ENCODE measurements at places on chromosomes 11 and 22. TPM values are rescaled to one million over a fixed set of nuclear protein-coding genes. Genes with fewer than 3 reads are reported as not detected.

NCAM1 gene
- 0.28 TPM for total RNA-seq

KCNC1 gene
- total RNA-seq = not detected

NPTXR gene
- total RNA-seq = 0.46 TPM

SYNGR1 gene
- total RNA-seq = 19.5 TPM

GPHA2 gene
- total RNA-seq = not detected

CARD18 gene
- total RNA-seq = not detected

OR10A6 gene
- total RNA-seq = not detected

APBB1 gene
- 45.8 TPM for total RNA-seq

PNPLA3 gene
- 4.5 TPM for total RNA-seq

MTA2 gene
- 110 TPM for total RNA-seq

GP1BB gene
- total RNA-seq = 1.00 TPM

TIGD3 gene
- 0.14 TPM for total RNA-seq

CLMP gene
- 150 TPM for total RNA-seq

ZNRD2 gene
- total RNA-seq = 32.6 TPM

MRGPRF gene
- total RNA-seq = 29.9 TPM

RAB1B gene
- 47.9 TPM for total RNA-seq

FAM180B gene
- 0.09 TPM for total RNA-seq

PLEKHA7 gene
- total RNA-seq = 0.18 TPM

OR52H1 gene
- 0.43 TPM for total RNA-seq

CCT8L2 gene
- not detected for total RNA-seq

CLCF1 gene
- 3.4 TPM for total RNA-seq

OSM gene
- not detected for total RNA-seq

HIKESHI gene
- total RNA-seq = 59.1 TPM

HPX gene
- 0.46 TPM for total RNA-seq
